ENCODE measurements at places on chromosomes 3 and 15. TPM values are rescaled to one million over a fixed set of nuclear protein-coding genes. Genes with fewer than 3 reads are reported as not detected.

DNA sequence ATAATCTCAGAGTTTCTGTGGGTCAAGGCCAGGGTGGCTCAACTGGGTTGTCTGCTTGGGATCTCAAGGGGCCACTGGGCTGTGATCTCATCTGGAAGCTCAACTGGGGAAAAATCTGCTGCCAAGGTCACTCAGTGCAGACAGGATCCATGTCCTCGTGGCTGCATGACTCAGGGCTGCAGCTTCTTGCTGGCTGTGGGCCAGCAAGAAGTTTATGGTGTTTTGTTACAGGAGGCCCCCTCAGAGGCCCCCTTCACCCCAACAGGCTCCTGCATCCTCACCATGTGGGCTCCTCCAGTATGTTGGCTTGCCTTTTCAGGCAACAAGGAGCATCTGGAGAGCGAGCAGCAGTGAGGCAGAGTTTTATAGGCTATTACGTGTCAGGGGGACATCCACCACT is 14.6 kb downstream of the OCA2 start:
- peaks cover 4% of the 10 kb centered on the region for H3K36me3 ChIP-seq
- peaks cover 14% of the 10 kb centered on the region for H3K4me1 ChIP-seq
- no peak overlapping the region for H3K4me3 ChIP-seq
- no peak overlapping the region for H3K27ac ChIP-seq
- peaks cover 9% of the 10 kb centered on the region for H3K27me3 ChIP-seq
- DNase-seq = no peak

DNA sequence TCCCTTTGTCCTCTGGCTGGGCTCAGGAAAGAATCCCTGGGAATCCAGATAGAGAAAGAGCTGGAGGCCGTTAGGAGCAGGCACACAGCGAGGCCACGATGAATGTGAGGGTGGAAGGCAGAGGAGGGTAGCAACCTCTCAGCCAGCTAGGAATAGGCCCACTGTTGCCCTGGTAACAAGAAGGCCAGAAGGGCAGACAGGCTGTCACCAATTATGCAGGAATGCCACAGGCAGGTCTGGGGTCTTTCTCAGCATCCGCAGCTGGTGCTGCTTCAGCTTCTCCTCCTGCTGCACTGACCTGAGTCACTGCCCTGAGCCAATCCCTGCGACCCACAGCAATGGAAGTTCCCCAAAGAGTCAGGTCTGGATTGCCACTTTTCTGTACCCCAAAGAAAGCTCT is 62.8 kb upstream of the C3orf80 start:
- H3K4me1 ChIP-seq = no peaks in the 10 kb centered on the region
- no peaks in the 10 kb centered on the region for H3K36me3 ChIP-seq
- DNase-seq = no peak
- H3K4me3 ChIP-seq = no peak overlapping the region

CYP8B1 gene
- not detected for total RNA-seq

DNAJB8 gene
- not detected for total RNA-seq

ITGA11 gene
- total RNA-seq = 0.39 TPM

DNA sequence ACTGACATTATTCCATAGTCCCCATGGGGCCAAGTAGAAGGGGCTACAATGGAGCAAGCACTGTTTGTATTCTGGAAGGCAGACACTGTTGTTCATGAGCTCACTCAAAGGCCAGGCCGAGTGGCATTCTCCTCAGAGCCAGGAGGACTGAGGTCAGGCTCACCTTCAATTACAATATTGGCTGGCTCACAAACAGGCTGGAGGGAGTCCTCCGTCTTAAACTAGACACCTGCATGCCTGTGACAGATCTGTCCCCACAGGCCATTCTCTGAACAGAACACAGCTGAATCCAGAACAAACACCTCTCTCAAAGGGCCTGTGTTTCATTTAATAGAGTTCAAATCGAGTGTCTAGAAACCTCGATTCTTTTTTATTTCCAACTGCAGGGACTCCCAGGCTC is 347.4 kb upstream of the PPP2R3A start:
- no peaks in the 10 kb centered on the region for H3K4me1 ChIP-seq
- no peak for DNase-seq
- no peak overlapping the region for H3K27ac ChIP-seq
- no peak overlapping the region for H3K4me3 ChIP-seq

- no peak overlapping the region for H3K27ac ChIP-seq
- no peaks in the 10 kb centered on the region for H3K27me3 ChIP-seq
- H3K4me1 ChIP-seq = no peaks in the 10 kb centered on the region
- no peak for DNase-seq
These were observed 59.8 kb downstream of the AGTR1 start for GRCh38 chr3:148757238-148758215.
